ENCODE measurements at places on chromosomes 12 and 14. TPM values are rescaled to one million over a fixed set of nuclear protein-coding genes. Genes with fewer than 3 reads are reported as not detected.

Gene PLCZ1
- total RNA-seq, result 0.88 TPM

Gene AMN
- total RNA-seq, result 0.40 TPM

Gene RASSF9
- total RNA-seq, result 5.8 TPM

Gene PAPLN
- 2.6 TPM for total RNA-seq

Gene RESF1
- total RNA-seq, result 20.1 TPM

Gene LRRC74A
- not detected for total RNA-seq

Gene RERG
- total RNA-seq, result 2.1 TPM

DNA sequence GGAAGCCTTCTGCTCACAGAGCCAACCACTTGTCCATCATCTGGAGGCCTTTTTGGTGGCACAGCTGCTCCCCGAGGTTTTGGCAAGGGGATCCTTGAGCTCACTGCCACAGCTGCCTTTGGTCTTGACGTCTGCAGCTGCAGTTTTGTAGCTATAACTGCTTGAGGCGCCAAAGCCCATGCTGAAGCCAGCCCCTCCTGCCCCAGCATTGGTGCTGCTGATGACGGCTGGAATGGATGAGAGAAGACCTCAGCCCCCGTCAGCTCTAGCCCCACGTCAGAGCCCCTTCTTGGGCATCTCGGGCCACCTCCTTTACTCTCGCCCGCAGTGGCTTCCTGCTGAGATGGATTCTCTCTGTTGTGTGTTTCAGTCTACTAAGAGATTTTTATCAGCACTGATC is 12.3 kb upstream of the KRT74 start:
- DNase-seq, result no peak

- DNase-seq, result no peak
Measured at GRCh38 chr14:33524244-33524643, 426.6 kb downstream of the EGLN3 start.

- DNase-seq, result no peak
Measured at GRCh38 chr12:50574601-50575348, 70.0 kb downstream of the DIP2B start.

DNA sequence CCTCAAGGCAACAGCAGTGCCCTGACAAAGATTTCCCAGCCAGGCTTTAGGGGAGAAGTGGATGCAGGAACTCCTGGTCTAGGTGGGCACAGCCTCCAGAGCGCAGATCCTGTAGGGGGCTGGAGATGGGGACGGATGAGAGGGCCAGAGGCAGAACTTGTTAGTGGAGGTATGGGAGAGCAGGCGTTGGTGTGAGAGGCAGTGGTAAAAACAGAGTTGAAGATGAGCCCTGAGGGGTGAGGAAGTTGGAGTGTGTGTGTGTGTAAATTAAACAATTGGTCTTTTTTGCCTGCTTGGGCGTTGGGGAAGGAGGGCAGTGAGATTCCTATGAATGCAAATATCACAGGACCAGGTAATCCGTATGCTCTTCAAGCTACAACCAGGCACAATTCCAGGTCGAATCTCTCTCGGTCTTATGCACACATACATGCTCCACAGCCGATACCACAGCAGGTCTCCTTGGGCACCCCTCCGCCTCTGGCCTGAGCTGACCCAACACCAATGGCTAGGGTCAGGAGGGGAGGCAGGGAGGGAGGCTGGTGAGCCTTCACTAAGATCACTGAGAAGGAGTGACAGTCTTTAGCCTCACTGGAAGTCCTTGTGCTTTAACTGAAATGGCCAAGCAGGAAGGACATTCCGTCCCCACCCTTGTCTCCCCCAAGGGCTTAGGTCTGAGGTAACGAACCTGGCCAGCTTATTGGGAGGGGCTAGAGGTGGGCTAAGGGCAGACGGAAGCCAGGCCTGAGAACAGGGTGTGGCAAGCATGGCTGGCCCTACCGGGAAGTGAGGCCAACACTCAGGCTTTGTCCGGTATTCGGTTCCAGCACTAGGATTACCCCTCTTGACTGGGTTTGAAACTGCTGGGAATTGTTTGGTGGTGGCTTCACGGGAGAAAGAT is 1.5 kb upstream of the KRT7 start:
- DNase-seq, result no peak

GRCh38 chr12:6367065-6367968 is 8.0 kb downstream of the SCNN1A start:
- DNase-seq, result no peak

DNA sequence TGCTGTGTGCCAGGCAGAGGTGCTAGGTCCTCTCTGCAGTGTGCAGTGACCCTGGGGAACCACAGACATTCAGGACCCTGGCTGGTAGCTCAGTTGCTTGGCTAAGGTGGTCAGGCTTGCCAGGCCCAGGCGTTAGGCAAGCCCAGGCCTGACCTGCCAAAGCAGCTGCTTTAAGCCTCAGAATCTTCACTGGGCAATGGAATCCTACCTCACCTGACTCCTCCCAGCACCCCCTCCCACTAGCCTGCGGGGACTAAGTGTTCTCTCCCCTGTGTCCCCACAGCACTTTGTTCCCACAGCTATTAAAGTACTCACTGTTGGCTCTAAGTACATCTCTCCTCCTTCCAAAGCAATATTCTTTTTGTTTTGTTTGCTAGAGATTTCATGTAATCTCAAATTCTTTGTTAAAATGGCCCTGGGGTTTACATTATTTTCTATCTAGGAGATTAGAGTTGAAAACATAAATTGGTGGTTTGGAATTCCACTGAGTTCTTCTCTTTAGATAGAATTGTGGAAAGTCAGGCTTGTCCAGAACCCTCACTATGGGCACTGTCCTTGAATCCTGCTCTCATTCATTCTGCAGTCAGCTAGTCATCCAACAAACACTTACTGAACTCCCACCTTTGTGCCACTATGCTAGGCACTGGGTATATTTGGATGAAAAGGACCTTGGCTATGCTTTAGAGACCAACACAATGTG is 44.4 kb downstream of the DGLUCY start:
- DNase-seq, result peak; percentile 42

DNA sequence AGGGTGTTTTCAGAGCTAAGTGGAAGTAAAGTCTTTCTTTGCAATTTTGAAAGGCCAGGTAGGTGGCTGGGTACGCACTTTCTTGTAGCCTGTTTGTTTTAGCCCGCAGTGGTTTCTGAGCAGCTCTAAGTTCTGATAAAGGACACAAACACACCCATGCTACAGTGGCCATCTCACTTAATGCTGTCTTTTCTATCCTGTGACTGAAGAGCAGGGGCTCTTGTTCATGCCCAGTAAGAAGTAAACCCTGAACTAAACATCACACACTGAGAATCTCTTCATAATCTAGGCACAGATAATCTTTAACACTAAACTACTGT is 427.2 kb downstream of the RAD51B start:
- DNase-seq, result no peak

DNA sequence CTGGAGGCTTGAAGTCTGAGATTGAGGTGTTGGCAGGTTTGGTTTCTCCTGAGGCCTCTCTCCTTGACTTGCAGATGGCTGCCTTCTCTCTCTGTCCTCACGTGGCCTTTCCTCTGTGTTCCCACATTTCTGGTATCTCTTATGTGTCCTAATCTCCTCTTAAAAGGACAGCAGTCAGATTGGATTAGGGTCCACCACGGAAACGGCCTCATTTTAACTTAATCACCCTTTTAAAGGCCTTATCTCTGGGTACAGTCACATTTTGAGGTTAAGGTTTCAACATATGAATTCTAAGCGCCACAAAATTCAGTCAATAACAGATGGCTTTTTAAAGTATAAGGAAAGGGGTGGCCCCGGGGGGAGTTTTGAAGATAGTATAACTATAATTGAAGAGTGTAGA is 33.5 kb downstream of the UNC79 start:
- no peak for DNase-seq

GRCh38 chr14:103733651-103734050 is 18.0 kb downstream of the ZFYVE21 start:
- DNase-seq, result no peak

DNA sequence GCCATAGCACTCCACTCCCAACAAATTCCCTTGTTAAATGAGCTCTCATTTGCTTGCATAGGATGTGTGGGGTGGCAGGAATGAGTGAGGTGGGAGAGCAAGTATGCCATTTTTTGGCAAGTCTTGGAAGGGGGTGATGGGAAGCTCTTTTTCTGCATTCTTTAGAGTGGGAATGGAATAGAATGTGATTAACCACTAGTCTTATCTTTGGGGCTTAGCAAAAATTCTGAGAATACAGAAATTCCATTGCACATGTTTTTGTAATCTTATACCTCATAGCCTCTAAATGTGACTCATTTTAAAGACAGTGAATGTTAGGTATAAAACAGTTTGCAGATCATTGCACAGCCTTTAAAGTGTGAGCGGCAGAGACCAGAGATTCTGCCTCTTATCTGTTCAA is 28.4 kb upstream of the NEDD1 start:
- DNase-seq, result no peak

- DNase-seq, result no peak
Measured at GRCh38 chr12:122238861-122239260, 13.0 kb upstream of the DIABLO start.

DNA sequence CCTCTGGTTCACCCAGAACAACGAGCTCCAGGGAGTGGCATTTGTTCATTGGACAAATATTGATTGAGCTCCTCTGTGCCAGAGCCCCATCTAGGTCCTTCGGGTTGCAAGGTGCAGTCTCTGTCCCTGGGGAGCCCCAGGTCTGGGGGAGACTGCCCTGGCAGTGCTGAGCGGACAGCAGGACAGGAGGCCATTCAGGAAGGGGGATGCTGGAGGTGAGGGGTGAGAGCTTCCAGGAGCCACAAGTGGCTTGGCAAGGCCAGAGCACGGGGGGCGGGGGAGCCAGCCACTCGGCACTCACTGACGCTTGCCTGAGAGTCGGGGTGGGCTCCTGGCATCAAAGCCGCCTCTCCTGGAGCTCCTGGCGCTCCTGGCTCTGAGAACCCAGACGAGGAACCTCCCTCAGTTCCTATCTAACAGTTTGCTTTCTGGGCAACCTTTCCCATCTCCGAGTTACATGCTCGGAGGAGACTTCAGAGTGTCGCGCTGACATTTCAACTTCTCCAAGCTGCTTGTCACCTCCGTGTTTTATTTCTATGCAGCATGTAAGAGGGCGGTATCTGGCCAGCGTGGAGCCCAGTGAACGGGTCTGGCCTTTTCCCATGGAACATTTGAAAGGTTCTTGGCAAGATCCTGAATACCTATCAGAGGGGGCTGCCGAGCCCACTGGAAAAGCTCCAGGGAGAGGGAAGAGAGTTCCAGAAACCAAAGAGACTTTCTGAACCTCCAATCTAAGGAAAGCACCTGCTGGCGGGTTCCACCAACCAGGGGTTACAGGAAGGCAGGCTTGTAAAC is 62.0 kb upstream of the BCL11B start:
- peak; percentile 43 for DNase-seq

- no peak for DNase-seq
Measured at GRCh38 chr14:66133666-66134065, 352.5 kb upstream of the CCDC196 start.

GRCh38 chr12:113071135-113072112 is 14.9 kb downstream of the DTX1 start:
- peak; percentile 33 for DNase-seq

GRCh38 chr12:68623984-68624383 is 13.3 kb downstream of the RAP1B start:
- no peak for DNase-seq

DNA sequence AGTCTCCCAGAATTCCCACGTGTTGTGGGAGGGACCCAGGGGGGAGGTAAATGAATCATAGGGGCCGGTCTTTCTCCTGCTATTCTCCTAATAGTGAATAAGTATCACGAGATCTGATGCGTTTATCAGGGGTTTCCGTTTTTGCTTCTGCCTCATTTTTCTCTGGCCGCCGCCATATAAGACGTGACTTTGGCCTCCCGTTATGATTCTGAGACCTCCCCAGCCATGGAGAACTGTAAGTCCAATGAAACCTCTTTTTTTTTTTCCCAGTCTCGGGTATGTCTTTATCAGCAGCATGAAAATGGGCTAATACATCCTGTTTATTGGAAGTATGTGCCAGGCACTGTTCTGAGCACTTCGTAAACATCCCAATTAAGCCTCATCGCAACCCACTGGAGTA is 788 bp downstream of the KRT72 start:
- DNase-seq, result no peak

- DNase-seq, result no peak
Measured at GRCh38 chr12:51906430-51907082, 748 bp upstream of the ACVRL1 start.

- peak; percentile 80 for DNase-seq
Measured at GRCh38 chr14:95516554-95517181, at the start of gene SYNE3. TSS of gene SYNE3 (minus strand) at chr14:95516650. CDS start at chr14:95475821, 40,829 bp downstream.

- no peak for DNase-seq
Measured at GRCh38 chr12:57309420-57309819, 58.4 kb upstream of the STAC3 start.

- no peak for DNase-seq
Measured at GRCh38 chr14:91035855-91036254, 24.6 kb downstream of the RPS6KA5 start.

DNA sequence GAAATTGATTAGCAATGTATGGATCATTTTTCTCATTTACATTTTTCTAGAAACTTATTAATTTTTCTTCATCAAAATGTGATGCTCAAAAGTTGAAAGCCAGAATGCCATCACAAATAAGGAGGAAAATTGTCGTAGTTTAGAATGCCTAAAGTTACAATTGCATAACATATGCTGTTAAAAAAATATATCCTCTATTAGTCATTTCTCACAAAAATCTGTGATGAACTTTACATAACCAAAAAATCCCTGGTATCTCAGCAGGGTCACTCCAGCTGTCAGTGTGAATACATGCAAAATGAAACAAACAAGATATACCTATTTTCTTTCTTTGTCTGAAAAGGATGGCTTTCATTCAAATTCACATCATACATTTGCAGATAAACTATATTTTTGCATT is 358.9 kb downstream of the PAWR start:
- no peak for DNase-seq

DNA sequence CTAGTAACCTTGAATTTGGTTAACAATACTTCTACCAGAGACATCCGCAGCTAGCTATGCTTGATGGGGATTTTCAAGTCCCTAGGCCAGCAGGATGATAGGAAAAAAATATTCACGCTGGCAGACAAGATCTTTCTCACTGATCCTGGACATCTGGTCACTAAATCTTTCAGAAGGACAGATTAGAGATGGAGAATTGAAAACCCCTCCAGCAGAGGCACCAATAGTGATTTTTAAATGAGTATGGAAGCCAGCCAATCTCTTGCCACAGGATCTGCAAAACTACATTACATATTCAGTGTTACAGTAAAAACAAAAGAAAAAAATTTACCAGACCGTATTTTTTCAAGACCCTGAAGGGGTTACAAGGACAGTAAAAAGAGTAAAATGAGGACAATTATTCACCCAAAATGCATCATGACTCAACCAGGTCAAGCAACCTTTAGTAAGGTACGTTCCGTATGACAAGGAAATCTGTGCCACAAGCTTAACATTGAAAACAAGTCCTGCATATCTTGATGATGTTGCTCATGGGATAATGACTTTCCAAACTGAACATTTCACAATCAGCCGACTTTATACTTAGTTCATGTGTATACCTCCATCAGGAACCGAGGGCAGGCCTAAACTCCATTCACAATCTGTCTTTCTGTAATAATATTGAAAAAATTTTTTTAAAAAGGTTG is 239.5 kb downstream of the GXYLT1 start:
- DNase-seq, result no peak

GRCh38 chr14:89915114-89915878 is 39.2 kb downstream of the EFCAB11 start:
- DNase-seq, result peak; percentile 41

- DNase-seq, result no peak
Measured at GRCh38 chr12:5022025-5022424, 21.7 kb upstream of the KCNA5 start.

- no peak for DNase-seq
Measured at GRCh38 chr14:40122968-40123648, 690.9 kb upstream of the FBXO33 start.

- no peak for DNase-seq
Measured at GRCh38 chr12:127773520-127773919, 493.4 kb upstream of the TMEM132C start.

GRCh38 chr12:56160193-56160763 is 2.1 kb downstream of the MYL6 start:
- no peak for DNase-seq

Measured in heart right ventricle (tissue), 16 donors.